ENCODE measurements at places on chromosomes 6 and 20. TPM values are rescaled to one million over a fixed set of nuclear protein-coding genes. Genes with fewer than 3 reads are reported as not detected.
A peak's percentile ranks its signal among the peaks of the same experiment; 100 is the strongest.

Gene BTNL2
- polyA plus RNA-seq = 0.48 TPM

Gene SCRT2
- not detected for polyA plus RNA-seq

Gene TMEM239
- not detected for polyA plus RNA-seq

Gene HLA-DRB1
- 10.5 TPM for polyA plus RNA-seq

Gene PLCB4
- not detected for polyA plus RNA-seq

Gene PARD6B
- polyA plus RNA-seq = not detected

Gene MCHR2
- polyA plus RNA-seq = not detected

Gene GNAS-AS1
- 2.3 TPM for polyA plus RNA-seq

Gene SEC23B
- polyA plus RNA-seq = 19.2 TPM

DNA sequence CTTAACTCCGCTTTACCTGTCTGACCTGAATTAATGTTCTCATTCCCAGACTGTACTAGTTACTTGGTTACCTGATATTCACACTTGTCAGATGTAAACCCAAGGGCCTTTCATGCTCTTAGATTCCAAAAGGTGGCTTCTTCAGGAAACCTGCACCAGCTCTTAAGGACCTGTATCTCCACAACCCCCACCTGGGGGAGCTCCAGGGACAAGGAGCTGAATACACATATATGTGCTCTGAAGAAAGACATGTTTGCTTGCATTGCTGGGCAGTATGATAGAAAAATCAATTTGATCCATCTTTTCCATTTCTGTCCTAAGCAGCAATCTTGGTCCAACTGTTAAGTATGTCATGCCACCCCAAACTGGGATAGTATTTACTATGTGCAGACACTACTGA is 64.8 kb upstream of the POU3F2 start:
- no peak for DNase-seq

DNA sequence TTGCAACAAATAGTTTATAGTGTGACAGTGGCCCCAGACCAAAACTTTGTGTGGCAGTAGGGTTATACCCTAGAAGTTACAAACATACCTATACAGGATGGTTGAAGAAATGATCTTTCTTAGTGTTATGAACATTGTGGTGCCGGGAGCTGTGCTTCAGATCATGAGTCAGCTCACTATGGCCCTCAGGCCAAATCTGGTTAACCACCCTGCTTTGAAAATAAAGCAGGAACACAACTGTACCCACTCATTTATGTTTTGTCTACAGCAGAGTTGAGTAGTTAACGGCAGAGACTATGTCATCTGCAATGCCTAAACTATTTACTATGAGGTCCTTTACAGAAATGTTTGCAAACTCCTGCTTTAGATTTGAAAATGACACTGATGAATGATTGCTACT is 24.3 kb downstream of the AKAP7 start:
- no peak for DNase-seq

DNA sequence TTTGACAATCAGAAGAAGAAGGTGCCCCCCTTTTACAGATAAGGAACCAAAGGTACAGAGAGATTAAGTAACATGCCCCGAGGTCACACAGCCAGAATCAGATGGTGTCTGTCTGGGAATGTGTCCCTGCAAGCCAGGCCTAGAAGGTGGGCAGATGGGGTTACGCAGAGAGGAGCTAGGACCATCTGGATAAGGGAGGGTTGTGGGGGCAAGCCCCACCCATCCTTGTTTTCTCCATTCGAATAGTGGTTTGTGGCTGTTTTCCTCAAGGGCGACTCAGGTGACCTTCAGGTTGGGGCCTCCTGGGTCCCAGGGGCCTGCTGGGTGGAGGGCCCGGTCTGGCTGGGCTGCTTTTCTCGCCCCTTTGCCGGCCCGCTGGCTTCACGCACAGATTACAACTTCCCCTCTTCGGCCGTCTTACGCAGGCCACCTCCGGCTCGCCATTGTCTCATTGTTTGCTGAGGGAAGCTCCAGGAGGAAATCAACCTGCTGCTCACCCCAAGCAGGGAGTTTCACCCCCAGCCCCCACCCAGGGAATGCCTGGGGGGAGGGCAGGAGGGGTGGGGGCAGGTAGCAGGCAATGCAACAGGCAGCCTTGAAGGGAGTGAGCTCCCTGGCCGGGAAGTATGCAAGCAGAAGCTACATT is 30.8 kb upstream of the CSNK2A1 start:
- DNase-seq = no peak

- DNase-seq = peak; percentile 12
Observed at GRCh38 chr6:78910591-78911171, 43.3 kb downstream of the IRAK1BP1 start.

DNA sequence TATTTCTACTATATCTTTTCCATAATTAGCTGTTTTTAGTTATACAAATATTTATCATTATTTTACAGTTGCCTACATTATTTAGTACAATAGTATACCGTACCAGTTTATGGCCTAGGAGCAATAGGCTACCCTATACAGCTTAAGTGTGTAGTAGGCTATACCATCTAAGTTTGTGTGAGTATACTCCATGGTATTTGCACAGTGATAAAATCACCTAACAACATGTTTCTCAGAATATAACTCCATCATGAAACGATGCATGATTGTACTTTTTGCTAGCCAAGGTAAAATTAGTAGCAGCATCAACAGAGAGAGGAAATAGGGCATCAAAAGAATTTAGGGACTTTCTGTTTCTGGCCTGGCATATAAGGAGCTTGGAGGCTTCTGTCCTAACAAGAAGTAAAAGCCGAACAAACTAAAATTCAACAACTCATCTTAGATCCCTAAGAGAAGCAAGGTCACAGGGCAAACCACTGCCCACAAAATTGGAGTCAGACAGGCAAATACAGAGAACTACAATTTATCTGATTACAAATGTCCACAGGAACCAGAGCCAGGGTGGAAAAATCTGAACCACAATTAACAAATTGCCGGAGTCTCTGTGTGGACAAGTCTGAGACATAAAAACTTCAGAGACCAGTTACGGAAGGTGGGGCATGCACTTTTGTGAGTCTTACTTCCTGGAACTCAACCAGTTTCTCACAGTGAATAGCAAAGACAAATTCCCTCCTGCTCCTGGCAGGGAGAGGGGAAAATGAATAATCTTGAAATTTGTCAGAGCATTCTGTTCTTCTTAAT is 671.4 kb downstream of the RFPL4B start:
- DNase-seq = no peak

DNA sequence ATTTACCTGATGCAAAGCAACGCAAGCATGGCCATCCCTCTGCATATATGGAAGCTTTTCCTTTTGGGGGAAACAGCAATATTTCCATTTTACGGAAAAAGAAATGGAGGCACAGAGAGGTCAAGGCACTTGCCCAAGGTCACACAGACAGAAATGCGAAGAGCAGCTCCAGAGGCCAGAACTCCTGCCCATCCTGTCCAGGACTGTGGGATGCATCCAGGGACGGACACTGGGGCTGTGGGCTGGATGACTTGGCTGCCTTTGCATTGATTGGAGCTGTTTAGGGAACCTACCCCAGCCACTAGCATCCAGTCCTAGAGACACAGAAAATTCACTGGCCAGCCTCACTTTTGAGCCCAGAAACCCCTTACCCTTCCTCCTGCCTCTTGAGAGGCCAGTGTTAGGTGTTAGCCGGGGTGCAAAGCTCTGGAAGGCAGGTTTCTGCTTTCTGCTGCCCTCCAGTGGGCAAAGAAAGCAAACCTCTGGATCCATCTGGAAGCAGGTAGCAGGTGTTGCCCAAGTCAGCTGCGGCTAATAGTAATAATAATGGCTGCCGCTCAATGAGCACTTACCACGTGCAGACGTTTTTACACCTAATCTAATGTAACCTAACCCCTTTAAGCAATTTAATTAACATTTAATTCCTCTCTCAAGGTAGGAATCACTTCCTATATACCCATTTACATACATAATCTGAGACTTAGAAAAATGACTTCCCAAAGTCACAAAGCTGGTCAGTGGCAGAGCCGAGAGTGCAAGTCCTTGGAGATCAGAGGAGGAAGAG is 31.7 kb upstream of the CCN5 start:
- no peak for DNase-seq

DNA sequence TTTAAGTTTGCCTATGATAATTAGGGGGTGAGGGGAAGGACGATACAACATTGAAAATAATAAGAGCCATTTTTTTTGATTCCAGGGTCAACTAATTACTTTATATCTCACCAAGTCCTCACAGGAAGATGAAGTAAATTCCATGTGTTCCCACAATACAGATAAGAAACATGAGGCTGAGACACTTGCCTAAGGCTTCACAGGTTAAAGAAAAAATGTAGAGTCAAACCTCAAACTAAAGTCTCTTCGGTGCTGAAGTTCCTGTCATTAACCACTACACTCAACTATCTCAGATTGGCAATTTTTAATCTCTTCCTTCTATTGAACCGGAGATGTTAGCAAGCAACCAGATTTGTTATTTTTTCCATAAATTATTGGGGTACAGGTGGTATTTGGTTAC is 33.0 kb downstream of the MRAP2 start:
- no peak for DNase-seq

DNA sequence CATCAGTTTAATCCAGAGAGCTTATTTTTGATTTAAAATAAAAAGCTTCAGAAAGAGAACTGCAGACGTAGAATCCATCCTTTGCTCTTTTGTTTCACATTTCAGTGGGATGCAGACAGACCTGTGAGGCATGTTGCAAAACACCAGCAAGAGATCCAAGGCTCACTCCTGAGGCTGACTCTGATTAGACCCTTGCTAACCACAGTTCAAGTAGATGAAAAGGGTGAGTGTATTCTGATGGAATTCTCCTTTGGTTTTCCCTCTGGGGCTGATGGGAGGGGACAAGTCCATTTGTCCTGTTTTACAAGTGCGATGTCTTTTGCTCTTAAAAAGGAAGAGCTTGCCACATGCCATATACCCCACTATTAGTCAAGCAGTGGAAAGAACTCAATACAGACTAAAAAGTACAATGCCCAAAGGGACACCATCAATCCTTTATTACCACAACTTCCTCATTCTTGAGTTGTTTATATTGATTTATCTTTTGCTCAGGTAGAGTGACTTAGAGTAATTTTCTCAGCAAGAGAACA is 772.7 kb downstream of the MAFB start:
- no peak for DNase-seq

GRCh38 chr6:138576313-138576712 is 77.0 kb upstream of the NHSL1 start:
- no peak for DNase-seq

DNA sequence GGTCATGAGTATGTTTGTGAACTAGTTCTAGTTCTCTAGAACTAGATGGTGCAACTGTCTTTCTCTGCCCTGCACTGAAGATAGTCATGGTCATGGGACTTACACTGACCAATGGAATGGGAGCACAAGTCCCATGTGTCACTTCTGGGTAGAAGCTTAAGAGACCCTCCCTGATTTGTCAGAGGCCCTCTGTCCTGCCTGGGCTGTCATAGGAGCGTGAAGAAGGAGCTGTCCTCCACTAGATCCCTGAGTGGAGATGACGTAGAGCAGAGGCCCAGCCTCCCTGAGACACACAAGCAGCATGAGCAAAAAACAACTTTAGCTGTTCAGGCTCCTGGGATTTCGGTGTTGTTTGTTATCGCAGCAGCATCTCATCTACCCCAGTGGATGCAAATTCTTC is 514.5 kb downstream of the PREX1 start:
- no peak for DNase-seq

DNA sequence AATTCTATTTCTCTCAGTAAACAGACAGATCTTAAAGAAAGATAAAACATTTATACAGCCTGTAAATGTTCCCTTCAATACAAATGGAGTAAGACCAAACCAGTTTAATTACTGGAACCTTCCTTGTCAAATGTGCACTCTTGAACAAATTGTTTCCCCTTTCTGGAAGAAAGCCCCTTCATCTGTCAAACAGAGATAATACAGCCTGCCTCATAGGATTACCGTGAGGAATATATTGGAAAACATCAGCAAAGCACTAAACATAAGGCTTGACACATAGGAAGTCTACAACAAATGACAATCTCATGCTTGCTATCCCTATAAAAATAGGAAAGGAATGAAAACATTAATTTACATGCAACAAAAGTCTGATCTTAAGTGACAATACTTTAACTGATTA is 173.8 kb downstream of the PTPRK start:
- no peak for DNase-seq

GRCh38 chr6:49766762-49767161 is 20.3 kb downstream of the PGK2 start:
- DNase-seq = no peak

DNA sequence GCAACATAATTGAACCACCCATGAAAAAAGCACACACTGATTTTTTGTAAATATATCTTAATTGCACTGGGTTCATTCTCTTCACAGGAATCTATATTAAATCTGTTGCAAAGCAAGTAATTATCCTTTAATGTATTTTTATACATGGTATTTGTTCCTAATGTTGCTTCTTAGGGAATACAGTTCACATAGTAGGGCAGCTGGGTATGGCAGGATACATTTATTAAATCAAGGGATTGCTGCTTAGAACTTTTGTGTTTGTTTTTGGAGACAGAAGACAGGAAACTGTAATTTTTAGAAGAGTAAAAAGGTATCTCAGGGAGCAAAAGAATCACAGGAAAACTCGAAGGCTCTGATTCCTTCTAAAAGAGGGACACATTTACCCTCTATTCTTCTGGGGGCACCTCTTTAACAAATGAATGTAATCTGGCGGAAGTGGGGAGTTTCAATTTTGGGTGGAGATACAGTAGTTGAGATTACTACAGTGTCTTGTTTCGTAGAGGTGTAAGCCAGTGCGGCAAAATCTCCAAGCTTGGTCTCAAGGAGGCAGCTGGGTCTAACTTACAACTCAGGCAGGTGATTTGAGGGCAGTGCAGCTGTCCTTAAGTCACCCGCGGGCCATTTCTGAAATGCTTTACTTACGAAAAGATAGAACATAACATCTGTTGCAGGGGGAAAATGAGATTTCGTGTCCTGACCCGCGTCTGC is 812 bp upstream of the SMIM13 start:
- no peak for DNase-seq

GRCh38 chr6:3489027-3489757 is 32.3 kb upstream of the SLC22A23 start:
- peak; percentile 36 for DNase-seq

DNA sequence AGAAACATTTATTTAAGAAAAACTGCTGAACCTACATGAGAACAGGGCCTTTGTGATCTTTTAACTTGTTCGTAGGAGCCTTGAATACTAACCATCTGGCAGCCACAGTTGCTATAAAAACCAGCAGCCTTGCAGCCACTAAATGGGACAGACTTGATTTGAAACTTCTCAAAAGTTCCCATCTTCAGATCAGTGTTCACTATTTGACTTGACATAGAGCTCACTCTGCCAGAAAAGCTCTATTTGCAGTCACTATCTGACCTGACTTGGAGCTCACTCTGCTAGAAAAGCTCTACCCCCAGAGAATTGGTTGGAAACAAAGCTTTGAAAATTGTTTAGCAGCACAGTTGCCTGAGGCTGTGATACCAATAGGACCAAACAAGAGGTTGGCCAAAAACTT is 119.3 kb upstream of the F13A1 start:
- no peak for DNase-seq
